Ecto neural progenitor cell (in vitro differentiated cells): ENCODE measurements at places on chromosomes 16 and 17.

DNA sequence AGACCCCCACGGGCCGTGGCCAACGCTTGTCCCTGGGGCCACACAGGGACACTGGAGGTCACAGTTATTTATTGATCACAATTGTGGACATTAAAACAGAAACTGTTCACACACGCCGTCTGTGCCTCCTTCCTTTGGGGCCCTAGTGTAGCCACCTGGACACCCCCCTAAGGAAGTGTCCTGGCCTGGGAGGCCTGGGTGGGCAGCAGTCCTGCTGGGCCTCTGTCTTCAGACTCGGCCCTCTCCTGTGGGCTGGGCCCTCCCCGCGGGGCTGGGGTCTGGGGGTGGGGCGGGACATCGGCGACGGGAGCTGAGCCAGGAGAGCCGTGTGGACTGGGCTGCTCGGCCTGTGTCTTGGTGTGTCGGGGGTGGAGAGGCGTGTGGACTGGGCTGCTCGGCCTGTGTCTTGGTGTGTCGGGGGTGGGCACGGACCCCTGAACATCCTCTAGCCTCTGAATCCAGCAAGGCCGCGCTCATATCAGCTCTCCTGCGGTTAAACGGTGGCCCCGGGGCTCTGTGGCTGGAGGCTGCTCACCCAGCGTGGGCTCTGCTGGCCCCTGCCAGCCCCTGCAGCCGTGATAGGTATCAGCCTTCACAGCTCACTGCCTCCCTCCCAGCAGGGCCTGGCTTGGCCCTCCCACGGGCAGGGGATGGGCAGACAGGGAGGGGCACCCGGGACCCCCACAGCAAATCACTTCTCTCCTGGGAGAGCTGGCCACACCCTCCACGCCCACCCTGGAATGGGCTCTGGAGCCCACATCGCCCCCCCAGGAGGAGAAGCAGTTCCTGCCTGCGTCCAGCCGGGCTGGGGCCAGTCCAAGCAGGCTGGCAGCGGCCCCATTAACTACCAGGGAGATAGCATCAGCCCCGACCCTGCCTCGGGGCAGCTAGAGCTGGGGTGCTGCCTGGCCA, 1.1 kb upstream of the NHLRC4 start:
- no peak for DNase-seq

- no peak for DNase-seq
These were observed 61.7 kb upstream of the LYRM9 start for GRCh38 chr17:27954548-27955495.

DNA sequence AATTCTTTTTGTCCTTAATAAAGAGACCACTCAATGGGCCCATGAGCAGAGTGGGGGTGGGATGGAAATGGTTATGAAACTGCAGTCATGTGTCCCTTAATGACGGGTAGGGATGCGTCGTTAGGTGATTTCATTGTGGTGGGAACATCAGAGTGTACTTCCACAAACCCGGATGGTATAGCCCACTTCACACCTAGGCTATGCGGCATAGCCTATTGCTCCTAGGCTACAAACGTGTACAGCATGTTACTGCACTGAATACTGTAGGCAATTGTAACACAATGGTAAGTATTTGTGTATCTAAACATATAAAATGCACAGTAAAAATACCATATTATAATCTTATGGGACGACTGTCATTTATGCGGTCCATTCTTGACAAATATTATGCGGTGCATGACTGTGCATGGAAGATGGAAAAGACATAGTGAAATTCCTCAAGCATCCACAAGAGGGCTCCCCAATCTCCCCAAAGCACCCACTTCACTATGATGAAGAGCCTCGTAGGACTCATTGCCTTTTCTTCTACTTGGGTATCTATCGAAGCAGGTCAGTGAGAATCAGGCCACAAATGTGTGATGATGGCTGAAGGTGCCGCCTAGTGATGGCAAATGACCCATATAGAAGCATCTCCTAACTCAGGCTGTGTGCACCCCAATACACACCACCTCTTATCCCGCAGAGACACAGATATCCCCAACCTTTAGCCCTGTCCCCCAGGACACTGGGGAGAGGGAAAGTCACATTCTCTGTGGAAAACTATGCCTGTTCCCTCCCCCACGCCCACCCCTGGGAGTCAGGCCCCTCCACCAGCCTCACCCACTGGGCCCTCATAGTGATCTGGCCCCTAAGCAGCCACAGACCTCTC, 43.5 kb downstream of the TBX21 start:
- DNase-seq, result no peak

GRCh38 chr17:40416671-40417070, 1.0 kb downstream of the TOP2A start:
- no peak for DNase-seq

DNA sequence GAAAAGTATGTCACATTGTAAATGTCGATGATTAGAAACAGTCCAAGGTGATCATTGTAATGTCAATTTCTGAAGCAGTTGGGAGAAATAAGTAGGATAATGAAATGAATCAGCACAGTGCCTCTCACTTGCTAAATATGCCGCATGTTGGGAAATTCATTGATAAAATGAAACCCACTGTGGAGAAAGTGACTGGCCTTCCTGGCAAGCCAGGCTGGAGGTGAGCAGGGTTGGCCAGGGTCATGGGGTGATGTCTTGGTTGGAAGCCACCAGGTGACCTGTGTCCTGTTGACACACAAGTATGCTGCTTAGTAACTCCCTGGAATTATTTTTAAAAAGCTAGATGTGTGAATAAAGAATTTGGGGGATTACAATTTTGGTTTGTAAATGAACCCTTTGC, 14.9 kb upstream of the WNT9B start:
- no peak for DNase-seq

DNA sequence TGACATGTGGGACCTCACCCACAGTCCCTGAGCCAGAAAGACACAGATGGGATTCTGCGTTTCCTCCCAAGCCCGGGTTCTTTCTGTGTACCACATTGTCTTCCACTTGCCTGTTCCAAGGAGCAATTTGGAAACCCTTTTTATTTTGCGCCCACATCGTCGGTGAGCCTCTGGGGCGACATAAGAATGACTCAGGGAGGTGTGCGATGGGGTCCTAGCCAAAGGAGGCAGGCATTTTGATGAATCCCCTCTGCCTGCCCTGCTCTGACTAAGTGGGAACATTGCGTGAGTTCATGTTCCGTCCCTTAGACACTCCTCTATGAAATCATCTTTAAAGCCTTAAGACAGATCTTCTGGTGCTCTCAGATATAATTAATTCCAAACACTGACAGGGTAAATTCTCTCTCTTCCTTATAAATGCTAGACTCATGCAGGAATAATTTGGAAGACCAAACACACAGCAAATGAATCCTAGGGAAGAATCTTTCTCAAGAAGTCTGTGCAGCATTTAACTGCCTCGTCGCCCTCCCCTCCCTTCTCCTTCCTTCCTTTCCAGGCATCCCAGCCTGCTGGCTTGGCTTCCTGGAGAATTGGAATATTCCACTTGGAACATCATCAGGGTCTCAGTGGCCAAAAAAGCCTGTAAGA, 52.7 kb upstream of the FOXF1 start:
- DNase-seq, result no peak

GRCh38 chr17:15514469-15514868, 47.0 kb upstream of the CDRT4 start:
- no peak for DNase-seq

DNA sequence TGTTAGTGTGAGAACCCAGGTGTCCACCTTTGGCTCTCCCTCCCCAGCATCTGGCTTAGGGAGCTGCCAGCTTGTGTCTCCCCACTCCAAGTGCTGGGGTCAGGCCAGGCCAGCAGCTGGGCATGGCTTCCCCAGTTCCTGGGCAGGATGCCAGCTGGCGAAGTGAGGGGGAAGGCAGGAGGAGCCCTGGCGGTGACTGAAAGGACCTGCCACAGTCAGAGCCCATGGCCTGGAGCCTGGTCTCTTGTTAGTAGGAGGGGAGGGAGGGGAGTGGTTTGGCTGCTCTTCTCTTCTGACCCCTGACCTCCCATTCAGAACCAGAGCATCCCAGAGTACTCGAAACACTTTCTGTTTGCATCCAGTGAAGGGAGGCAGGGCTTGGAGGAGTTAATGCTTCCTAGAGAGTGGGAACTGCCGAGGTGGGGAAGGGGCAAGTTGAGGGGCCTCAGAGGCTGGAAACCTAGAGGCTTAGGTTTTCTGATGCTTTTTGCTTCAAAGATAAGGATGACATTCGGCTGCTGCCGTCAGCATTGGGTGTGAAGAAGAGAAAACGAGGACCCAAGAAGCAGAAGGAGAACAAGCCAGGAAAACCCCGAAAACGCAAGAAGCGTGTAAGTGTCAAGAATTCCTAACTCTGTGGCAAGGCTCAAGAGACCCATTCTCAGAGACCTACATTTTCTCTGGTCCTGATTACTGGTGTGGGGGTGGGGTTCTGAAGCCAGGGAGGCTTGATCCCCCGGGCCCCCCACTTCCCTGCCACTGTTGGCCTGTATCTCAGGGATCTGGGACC, 772 bp downstream of the CHD3 start:
- DNase-seq, result peak; percentile 87

GRCh38 chr16:1959269-1960039, at the start of gene NDUFB10:
NDUFB10 (plus strand) TSS chr16:1959538; CDS start chr16:1959625, 87 bp downstream.
- DNase-seq, result peak; percentile 95

GRCh38 chr16:14289692-14290340, 218.7 kb downstream of the MRTFB start:
- peak; percentile 47 for DNase-seq

DNA sequence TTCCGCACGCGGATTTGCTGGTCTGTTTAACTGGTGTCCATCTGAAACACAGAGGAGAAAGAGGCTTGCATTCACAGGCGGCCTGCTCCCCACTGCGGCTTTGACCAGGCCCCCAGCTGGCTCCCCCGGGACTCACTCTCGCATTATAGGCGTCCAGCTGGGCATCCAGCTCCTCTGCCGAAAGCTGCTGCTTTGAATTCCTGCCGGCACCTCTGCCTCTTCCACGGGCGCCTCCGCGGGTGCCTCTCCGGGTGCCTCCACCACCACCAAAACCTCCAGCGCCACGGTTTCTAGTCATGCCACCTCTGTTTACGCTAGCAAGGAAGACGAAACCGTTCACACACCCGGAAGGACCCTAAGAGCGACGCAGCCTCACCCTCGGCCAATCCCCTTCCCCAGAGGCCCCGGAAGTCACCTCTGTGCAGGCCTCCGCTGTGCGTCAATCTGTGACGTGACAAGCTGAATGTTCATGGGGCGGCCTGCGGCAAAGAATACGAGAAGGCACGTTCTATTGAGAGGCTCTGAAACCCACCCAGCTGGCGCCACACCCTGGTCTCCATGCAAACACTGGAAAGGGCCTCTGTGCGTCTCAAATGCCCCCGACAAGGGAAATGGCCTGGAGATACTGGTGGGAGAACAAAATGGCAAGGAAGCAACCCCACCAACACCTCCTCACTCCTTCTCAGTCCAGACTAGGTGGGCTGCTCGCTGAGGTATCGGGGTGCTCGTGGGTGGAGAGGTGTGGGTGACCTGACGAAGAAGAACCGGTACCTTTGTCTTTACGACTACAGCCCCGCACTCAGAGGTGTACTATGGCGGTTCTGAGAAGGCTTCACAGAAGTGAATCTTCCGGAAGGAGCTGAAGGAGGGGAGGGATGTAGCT, 3.0 kb downstream of the ALYREF start:
- no peak for DNase-seq

- DNase-seq, result no peak
These were observed 862 bp downstream of the GLTPD2 start for GRCh38 chr17:4789701-4789950.

DNA sequence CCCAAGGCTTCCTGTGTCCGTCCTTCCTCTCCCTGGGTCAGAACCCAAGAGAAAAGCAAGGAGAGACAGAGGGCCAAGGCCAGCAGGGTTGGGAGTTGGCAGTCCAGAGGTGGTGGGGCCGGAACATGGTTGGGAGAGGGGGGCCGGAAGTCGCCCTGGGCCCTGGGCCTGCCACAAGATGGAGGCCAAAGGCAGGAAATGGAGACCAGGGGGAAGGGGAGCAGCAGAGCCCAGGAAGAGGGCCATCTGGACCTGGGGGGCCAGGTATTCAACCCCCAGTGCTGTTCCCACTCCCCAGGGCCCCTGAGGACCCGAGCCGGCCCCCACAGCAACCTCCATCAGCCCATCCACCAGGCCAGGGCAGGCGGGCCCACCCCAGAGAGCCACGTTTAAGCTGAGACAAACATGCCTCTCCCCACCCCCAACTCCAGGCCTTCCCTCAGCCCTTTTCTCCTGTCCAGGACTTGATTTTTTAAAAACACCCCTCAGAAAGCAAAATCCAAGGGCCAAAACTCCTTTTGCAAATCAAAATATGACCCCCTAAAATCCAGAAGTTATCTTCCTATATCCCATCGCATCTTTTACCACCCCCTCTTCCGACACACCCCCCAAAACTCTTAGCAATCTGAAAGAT, 4.4 kb upstream of the BCL6B start:
- peak; percentile 48 for DNase-seq

GRCh38 chr17:76599694-76600460, 14.2 kb upstream of the ST6GALNAC2 start:
- DNase-seq, result no peak
